ENCODE measurements at places on chromosomes 7 and 10.

GRCh38 chr7:4745971-4746919 lies 29.2 kb upstream of the AP5Z1 start:
- no peak for DNase-seq

DNA sequence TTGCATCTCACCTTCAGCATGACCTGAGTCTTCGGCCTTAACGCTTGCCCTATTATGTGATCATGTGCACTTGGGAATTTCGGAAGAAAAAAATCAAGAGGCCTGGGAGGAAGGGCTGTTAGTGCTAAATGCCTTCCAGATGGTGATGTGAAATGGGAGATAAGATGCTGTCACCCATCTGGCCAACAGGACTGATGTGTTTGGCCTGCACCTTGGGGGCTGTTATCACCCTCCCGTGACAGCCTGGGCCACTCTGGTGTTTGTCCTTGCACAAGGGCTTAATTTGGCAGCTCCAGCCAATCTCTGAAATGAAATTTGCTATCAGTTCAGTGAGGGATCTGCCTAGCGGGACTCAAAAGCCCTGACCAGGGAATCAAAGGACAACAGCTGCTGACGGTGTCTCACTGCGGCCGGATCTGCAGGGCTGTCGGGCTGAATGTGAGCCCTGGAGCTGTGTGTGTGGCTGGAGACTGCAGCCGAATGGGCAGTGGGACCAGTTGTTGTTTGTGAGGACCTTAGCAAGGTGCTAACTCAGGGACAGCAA lies 131.4 kb upstream of the BTBD16 start:
- peak; percentile 68 for DNase-seq

DNA sequence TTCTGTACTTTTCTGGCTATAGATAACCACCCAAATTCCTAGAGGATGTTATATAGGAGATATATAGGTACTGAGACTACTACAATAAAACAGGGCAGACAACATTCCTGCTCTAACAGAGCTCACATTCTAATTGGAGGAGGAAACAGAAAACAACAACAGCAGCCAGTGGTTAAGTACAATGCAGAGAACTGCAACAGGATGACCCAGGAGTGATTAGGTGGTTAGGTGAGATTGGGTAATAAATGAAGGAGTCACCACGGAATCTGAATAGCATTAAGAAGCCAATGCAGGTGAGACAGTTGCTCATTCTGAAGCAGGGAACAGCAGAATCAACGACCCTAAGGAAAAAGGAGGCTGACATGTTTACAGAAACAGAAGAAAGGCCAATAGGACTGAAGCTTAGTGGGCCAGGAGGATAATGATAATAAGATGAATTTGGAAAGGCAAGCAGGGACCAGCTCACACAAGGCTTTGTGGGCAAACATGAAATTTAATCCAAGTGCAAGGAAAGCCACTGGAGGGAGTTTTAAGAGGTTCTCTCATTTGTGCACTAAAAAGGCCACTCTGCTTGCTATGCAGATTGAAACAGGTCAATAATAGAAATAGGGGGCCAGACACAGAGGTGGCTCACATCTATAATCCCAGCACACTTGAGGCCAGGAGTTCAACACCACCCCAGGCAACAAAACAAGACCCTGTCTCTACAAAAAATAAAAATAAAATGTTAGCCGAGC lies 16.9 kb upstream of the REEP3 start:
- no peak for DNase-seq

GRCh38 chr7:21429021-21429420 lies 1.1 kb downstream of the SP4 start:
- no peak for DNase-seq

GRCh38 chr7:54841772-54842697 lies 83.0 kb upstream of the SEC61G start:
- peak; percentile 52 for DNase-seq

DNA sequence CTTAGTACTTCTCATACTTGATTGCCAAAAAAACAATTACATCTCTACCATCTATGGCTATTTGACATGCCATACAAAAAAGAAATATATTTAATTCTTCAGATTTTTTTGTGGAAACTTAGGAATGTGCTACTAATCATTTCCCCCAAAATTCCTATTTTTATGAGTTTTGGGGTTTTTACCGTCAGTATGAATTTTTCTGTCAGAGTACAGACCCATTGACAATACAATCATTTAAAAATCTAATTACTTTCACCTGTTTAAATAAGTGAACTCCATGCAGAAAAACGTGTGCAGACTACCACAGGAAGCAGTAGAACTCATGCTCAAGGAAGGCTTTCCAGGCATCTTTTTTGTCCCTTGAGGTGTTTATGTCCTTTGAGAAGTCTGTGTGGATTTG lies 48.8 kb upstream of the FOXP2 start:
- DNase-seq: no peak

DNA sequence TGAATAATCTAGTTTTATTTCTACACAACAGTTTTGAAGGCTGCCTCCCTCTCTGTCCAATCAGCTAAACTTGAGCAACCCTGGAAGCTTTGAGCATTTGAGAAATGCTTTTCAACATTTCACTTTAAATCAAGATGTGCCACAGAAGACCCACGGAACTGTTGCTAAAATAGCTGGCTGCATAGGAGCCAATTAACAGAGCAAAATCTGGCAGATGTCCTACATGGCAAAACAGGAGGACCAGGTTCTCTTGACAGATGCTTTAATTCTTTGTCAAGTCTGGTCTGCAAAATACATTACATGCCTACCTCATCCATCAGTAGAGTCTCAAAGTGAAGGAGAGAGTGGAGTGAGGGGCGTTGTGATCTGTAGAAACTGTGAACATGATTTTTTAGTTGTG lies 185.9 kb downstream of the DPY19L1 start:
- DNase-seq: no peak

- no peak for DNase-seq
Measured at GRCh38 chr7:85573844-85574243, 387.0 kb upstream of the SEMA3D start.

GRCh38 chr7:112211348-112211907 lies 4.9 kb downstream of the ZNF277 start:
- no peak for DNase-seq

GRCh38 chr10:129626796-129627435 lies 159.9 kb downstream of the MGMT start:
- DNase-seq: no peak

DNA sequence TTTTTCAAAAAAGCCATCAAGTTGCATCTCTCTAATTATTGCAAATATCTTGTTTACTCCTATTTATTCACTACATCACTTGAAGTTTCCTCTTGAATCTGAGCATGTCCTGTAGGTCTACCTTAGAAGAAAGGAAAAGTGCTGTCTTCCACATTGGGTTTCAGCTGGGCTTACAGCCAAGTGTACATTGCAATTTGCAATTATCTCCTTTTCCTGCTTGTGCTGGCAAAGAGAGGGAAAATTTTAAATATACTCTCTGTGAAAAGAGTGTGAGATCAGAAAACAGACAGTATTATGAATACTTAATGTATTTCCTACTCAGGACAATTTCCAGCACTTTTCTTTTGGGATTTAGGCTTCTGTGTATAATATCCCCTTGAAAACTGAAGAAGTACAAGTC lies 839.7 kb downstream of the CNTNAP2 start:
- no peak for DNase-seq

- no peak for DNase-seq
Measured at GRCh38 chr10:89554433-89554832, 19.0 kb upstream of the SLC16A12 start.

GRCh38 chr10:132066812-132067211 lies 1.1 kb downstream of the JAKMIP3 start:
- no peak for DNase-seq

GRCh38 chr10:86851328-86852207 lies 95.1 kb downstream of the BMPR1A start:
- DNase-seq: no peak

DNA sequence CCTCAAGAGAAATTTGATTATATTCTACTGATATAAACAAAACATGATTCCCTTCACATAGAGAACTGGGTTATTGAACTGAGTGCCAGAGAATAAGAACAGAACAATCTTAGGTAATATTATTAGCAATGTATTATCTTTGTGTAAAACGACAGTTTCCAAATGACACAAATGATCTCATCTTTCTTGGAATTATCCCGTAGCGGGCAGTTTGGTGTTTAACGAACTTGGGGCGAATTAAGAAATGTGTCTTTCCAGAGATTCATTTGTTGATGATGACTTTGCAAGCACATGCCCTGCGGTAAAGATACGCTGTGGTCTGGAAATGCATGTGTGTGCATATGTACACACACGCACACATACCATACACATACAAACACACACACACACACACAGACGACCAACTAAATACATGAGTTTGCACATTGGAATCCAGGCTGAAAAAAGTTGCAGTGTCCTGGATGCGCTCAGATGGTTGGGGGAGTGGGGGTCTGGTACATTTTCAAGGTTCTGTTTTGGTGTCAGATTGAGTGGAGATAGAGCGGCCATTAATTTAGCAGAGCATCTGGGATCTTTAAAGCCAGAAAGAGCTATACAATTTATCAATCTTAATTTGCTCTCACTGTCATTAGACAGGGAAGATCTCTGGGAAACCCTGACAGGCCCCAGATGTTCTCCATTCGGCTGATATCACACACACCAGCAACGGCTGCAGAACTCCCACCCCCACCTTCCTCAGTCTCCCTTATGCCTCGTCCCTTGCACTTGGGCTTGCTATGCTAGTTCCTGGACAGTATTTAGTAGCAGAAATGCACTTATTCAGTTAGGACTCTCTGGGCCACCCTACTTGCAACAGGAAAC lies 112.4 kb upstream of the FAM171A1 start:
- DNase-seq: no peak

GRCh38 chr7:43295429-43295828 lies 183.0 kb downstream of the HECW1 start:
- peak; percentile 41 for DNase-seq

DNA sequence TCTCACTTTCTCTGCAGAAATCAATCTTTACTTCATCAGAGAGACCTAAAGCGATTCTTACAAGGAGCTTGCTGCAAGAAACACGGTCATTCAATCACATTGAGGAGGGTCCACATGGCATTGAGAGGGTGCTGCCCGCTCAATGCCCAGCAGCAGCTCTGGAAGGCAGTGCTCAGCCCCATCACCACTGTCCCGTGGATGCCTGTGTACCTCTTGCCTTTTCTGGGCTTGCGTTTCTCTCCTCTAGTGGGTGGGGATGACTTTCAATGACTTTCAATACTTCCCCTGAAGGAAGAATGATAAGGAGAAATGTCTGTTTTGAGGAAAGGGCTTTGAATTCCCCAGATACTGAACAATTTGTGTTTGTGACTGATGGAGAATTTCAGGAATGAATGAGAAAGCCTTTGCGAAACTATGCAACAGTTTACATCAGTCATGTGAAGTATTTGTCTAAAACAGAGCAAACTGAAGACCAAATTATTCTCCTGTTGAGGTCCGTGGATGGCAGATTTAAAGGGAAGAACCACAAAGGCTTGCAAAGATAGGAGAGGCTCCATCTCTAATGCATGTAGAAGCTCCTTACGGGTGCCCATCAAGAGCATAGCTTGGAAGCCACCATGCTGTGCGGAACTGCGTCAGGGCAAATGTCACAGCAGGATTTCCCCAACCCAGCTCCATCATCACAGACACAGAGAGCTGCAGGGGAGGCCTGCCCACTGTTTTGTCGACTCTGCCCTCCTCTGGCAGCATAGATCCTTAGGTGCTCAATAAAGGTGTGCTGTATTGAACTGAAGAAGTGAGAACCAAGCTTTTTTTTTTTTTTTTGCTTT lies 6.6 kb upstream of the ZNF22 start:
- no peak for DNase-seq

- DNase-seq: no peak
Measured at GRCh38 chr10:78078539-78079330, 45.1 kb downstream of the RPS24 start.

GRCh38 chr7:26159243-26159642 lies 7.2 kb downstream of the NFE2L3 start:
- DNase-seq: no peak

GRCh38 chr10:119539359-119539825 lies 3.1 kb downstream of the RGS10 start:
- no peak for DNase-seq

DNA sequence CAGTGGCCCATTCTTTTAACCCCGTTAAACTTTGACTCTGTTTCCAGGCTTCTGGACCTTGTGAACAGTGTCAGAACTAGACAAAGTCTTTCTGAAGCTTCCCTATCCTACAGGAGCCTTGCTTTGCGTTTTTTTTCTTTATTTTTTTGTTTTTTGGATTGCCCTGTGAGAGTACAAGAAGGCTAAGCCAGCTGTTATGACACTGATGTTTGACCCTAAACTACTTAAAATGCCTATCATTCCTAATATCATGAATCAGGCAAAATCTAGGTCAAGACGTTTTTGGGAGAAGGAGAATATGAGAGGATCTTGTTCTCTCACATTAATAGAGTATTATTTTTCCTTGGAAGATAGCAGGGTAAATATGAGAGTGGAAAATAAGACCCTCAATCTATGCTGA lies 79.8 kb downstream of the EPDR1 start:
- DNase-seq: no peak

- DNase-seq: no peak
Measured at GRCh38 chr7:45057878-45058277, 30.9 kb downstream of the NACAD start.

DNA sequence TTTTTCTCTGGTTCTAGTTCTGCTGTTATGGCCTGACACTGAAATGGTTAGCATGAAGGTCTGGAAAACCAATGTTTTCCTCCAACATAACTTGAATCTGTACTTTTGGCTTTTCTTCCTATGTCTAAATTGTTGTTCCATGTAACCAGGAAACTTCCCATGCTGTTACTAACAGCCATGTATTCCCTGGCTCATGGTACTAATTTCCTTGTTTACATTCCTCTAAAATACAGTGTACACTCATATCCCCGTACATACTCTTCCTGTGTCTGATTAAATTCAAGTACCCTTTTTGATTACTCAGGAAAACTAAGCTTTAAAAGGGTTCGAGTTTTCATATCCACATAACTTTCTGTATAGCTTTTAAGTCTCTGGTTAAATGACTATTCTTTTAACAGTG lies 12.3 kb upstream of the ACSM6 start:
- DNase-seq: no peak

GRCh38 chr10:44974628-44975430 lies 3.8 kb downstream of the DEPP1 start:
- peak; percentile 77 for DNase-seq

DNA sequence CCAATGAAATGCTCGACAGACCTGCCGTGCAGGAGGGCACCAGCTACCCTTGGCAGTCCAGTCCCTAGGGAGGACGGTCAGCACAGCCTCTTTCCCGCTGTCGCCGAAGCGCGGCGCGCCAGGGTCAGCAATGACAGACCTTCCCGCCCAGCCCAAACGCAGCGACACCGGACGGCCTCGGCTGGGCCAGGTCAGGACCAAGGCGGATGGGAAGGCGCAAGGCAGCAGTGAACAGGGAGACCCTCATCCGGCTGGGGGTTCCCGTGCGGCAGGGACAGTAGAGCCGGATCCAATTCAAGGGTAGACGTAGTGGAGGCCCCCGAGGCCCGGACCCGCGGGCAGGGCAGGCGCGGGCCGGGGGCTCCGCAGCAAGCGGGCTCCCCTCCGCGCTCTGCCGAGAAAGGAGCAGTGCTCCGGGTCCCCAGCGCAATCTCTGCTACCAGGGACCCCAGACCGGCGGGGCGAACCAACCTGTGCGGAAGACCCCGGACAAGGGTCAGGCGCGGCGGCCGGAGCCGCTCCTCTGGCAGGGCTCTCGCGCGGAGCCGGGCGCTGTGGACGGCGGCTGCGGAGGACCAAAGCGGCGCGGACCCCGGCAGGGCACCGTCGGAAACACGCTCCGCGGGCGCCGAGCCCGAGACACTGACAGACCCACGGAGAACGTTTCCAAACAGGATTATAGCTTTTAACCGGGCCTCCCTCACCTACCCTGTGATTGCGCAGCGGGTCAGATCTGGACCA lies at the start of gene SEC31B:
Gene SEC31B, minus strand, starts transcription at position 551 of the 741 bp plus-strand sequence. CDS start 2,909 bp downstream, outside the sequence.
- DNase-seq: peak; percentile 79

GRCh38 chr10:104589871-104590270 lies 51.2 kb upstream of the SORCS3 start:
- no peak for DNase-seq

- DNase-seq: no peak
Measured at GRCh38 chr7:148261996-148262688, 328.4 kb upstream of the C7orf33 start.

All from glutamatergic neuron (in vitro differentiated cells).